ENCODE measurements at places on chromosomes 6 and 20. TPM values are rescaled to one million over a fixed set of nuclear protein-coding genes. Genes with fewer than 3 reads are reported as not detected.
A peak's percentile ranks its signal among the peaks of the same experiment; 100 is the strongest.

ACSS1 gene
- 33.6 TPM for total RNA-seq

GRCh38 chr20:44324343-44324742, 12.5 kb upstream of the R3HDML start:
- no peaks in the 10 kb centered on the region for H3K36me3 ChIP-seq
- DNase-seq: no peak
- H3K4me3 ChIP-seq: no peak overlapping the region
- no peaks in the 10 kb centered on the region for H3K4me1 ChIP-seq

CLIC5 gene
- 65.4 TPM for total RNA-seq

BPIFB1 gene
- 445 TPM for total RNA-seq

GRCh38 chr6:79627422-79627821, 3.7 kb upstream of the SH3BGRL2 start:
- H3K27me3 ChIP-seq: no peaks in the 10 kb centered on the region
- H3K27ac ChIP-seq: no peak overlapping the region
- DNase-seq: no peak
- H3K36me3 ChIP-seq: no peaks in the 10 kb centered on the region

RIPPLY2 gene
- total RNA-seq: not detected

NELFE gene
- total RNA-seq: 69.0 TPM

NKAIN2 gene
- total RNA-seq: not detected

DNA sequence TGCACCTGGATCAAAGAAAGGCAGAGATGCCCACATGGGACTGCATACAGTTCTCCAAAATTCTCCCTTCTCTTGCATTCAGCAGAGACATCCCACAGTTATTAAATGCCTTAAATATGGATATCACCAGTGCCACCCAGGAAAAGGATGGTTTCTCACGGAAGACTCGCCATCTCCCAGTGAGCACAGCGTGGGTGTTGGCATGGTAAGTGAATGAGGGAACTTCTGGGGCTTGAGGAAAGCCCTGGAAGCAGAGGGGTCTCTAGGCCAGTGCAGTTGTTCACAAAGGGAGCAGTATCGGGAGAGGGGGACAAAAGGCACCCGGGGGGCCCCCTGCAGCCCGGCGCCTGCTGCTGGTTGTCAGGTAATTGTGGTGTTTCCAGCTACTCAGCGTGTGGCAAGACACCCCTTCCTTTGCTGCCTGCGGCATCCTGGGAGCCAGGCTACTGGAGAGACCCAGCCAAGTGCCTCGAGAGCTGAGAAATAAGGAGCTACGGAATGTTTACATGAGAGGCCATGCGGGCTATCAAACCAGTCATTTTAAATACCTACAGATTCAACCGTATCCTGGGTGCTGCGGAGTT, 125.4 kb downstream of the PXDC1 start:
- no peak overlapping the region for H3K4me3 ChIP-seq
- DNase-seq: no peak
- no peaks in the 10 kb centered on the region for H3K4me1 ChIP-seq
- no peaks in the 10 kb centered on the region for H3K36me3 ChIP-seq
- no peaks in the 10 kb centered on the region for H3K27me3 ChIP-seq

BPIFA1 gene
- 59.6 TPM for total RNA-seq

RAB44 gene
- 1.2 TPM for total RNA-seq

PAK5 gene
- total RNA-seq: 0.28 TPM

DNA sequence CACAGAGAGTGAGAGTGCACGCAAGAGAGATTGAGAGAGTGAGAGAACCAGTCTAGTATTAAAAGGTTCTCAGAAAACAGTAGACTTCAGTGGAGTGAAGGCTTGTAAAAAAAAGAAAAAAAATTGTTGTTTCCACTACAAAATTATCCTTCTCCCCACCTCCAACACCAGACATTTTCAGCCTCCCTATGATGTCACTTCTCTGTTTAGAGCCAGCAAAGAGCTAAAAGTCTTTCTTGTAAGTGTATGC, 77.8 kb downstream of the BACH2 start:
- H3K36me3 ChIP-seq: no peaks in the 10 kb centered on the region
- no peak overlapping the region for H3K4me3 ChIP-seq
- peaks cover 17% of the 10 kb centered on the region for H3K4me1 ChIP-seq
- H3K27ac ChIP-seq: peak overlapping the region; percentile 86
- DNase-seq: no peak
- no peaks in the 10 kb centered on the region for H3K27me3 ChIP-seq

- DNase-seq: no peak
- no peaks in the 10 kb centered on the region for H3K4me1 ChIP-seq
- H3K27ac ChIP-seq: no peak overlapping the region
Measured at GRCh38 chr6:1437553-1438406, 48.4 kb downstream of the FOXF2 start.

- H3K27me3 ChIP-seq: no peaks in the 10 kb centered on the region
- no peaks in the 10 kb centered on the region for H3K4me1 ChIP-seq
- DNase-seq: no peak
- no peak overlapping the region for H3K27ac ChIP-seq
- H3K4me3 ChIP-seq: no peak overlapping the region
Measured at GRCh38 chr6:1423578-1423977, 34.2 kb downstream of the FOXF2 start.

TNF gene
- 6.6 TPM for total RNA-seq

DNA sequence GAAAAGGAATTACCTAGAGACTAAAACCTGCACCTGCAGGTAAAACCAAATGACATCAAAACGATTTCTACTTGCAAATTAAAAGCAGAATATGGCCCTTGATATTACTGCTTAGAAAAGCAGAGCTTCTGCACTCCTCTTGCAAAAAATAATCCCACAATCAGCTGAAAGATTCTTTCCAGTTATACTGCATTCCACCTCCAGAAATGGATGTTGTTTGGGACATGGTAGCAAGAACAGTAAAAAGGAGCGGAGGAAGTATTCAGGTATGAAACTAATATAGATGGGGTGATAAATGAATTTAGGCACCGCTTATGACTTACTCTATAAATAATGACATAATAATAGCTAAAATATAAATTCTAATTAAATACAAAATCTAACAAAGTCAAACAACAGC, 14.9 kb downstream of the ATXN1 start:
- H3K27me3 ChIP-seq: no peaks in the 10 kb centered on the region
- H3K4me1 ChIP-seq: peaks cover 9% of the 10 kb centered on the region
- no peak overlapping the region for H3K4me3 ChIP-seq
- no peak overlapping the region for H3K27ac ChIP-seq
- no peaks in the 10 kb centered on the region for H3K36me3 ChIP-seq

DNA sequence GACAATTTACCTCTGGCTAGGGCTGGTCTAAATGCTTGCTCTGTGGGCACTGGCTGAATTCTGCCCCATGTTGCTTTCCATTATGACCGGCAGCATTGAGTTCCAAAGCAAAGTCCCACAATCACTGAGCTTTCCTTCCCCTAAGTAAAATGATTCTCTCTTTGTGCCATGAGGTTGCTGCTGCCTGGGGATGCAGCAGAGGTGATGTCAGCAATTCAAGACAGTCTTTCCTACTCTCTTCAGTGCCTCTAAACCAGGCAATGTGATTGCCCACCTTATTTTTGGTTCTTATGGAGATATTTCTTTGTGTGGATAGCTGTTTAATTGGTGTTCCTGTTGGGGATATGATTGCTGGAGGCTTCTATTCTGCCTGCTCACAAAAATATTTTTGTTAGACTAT, 1043.9 kb upstream of the EPHA7 start:
- no peaks in the 10 kb centered on the region for H3K36me3 ChIP-seq
- H3K4me3 ChIP-seq: no peak overlapping the region
- no peaks in the 10 kb centered on the region for H3K4me1 ChIP-seq
- H3K27ac ChIP-seq: no peak overlapping the region
- DNase-seq: no peak

- peaks cover 13% of the 10 kb centered on the region for H3K4me1 ChIP-seq
- peak overlapping the region; percentile 3 for H3K27ac ChIP-seq
- no peaks in the 10 kb centered on the region for H3K27me3 ChIP-seq
- no peak overlapping the region for H3K4me3 ChIP-seq
Measured at GRCh38 chr20:45835825-45836224, 2.2 kb downstream of the SNX21 start.

DNA sequence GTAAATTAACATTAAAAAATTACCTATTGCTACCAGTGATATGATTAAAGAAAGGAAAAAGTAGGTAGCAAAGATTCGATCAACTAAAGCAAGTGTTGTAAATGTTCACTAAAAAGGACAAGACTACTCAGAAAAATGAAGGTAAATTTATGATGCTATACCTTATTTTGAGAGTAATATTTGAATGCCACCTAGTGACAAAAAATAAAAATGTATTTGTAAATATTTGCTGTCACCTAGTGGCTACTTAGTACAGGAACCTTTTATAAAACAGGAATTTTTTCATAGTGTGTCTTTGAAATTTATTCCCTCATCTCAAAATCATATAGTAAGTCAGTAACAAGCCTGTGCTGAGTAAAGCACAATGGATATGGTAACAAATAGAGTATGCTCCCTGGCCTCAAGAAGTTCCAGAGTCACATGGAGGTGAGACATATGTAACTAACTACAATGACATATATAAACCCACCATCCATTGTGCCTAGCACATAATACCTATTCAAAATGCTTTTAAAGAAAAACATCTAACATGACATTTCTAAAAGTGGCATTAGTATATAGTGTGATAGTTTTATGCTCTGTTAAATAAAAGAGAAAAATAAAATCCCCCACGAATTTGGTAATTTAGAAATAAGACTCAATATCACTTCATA, 193.1 kb upstream of the SIM1 start:
- no peak overlapping the region for H3K4me3 ChIP-seq
- no peaks in the 10 kb centered on the region for H3K4me1 ChIP-seq
- no peak overlapping the region for H3K27ac ChIP-seq

HLA-DOA gene
- total RNA-seq: 20.7 TPM

TBP gene
- 12.5 TPM for total RNA-seq

GRCh38 chr6:95576218-95576997, 927 bp upstream of the MANEA start:
- H3K36me3 ChIP-seq: no peaks in the 10 kb centered on the region
- H3K4me1 ChIP-seq: peaks cover 2% of the 10 kb centered on the region
- no peak overlapping the region for H3K4me3 ChIP-seq
- H3K27ac ChIP-seq: no peak overlapping the region

ADGRF5 gene
- total RNA-seq: 206 TPM

DNA sequence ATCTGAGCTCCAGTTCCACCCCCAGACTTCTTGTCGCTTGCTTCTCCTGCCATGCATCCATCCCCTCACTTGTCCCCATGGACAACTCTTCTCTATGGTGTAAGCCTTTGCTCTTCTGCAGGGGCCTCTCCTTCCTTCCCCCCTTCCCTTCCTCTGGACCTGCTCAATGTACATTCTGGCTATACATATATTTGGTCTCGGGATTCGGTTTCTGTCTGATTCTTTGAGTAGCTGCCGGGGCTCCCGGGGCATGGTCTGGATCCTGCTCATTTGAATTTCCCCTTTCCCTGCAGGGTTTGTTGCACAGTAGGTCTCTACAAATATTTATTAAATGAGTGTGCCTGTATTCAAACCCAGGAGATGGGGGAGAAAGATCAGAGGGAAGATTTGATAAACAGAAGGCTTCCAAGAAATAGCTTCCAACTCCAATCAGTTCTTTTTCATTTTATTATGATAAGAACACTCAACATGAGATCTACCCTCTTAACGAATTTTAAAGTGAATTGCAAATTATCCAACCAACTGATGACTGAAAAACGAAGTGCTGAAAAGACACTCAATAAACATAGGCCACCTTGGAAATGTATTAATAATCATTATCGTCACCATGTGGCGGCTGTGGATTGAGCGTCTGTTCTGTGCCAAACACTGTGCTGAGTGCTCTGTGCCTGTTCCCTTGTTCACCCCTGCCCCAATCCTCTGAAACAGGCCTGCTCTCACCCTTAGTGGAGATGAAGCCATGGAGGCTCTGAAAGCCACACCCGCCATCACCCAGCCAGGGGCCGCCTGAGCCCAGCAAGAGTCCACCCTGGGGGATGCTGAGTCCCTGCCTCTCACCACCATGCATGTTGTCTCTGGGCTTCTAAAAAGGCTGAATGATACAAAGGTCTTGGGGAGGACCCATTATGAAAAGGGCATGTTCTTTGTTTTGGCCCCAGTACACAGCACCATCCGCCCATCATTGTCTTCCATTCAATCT, 34.3 kb upstream of the APCDD1L start:
- no peaks in the 10 kb centered on the region for H3K36me3 ChIP-seq
- H3K4me1 ChIP-seq: no peaks in the 10 kb centered on the region
- peak; percentile 55 for DNase-seq

- DNase-seq: peak; percentile 100
- no peaks in the 10 kb centered on the region for H3K36me3 ChIP-seq
- H3K27ac ChIP-seq: peak within 1 kb of the TSS; percentile 98
Measured at GRCh38 chr20:41028359-41029149, at the start of gene TOP1. TOP1 (plus strand) TSS chr20:41028822; CDS start chr20:41029068, 246 bp downstream.

DNA sequence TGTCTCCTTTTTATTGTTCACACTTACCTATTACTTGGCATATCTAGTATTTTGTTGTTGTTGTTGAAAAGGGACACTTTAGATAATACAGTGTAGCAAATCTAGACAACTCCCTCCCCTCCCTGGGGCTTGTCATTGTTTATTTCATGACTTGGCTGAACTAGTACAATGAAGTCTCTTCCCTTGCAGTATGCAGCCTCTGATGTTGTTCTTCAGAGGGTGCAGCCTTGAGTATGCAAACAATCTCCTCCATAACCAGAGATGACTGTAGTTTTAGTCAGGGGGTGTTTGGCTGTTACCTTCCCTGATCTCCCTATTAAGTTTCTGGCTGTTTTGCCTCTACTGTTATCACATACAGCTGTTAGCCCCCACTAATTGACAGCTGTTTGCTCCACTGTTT, 315.4 kb upstream of the RUNX2 start:
- no peak overlapping the region for H3K27ac ChIP-seq
- DNase-seq: no peak
- no peaks in the 10 kb centered on the region for H3K4me1 ChIP-seq
- no peak overlapping the region for H3K4me3 ChIP-seq
- H3K27me3 ChIP-seq: no peaks in the 10 kb centered on the region

- H3K4me1 ChIP-seq: no peaks in the 10 kb centered on the region
- H3K36me3 ChIP-seq: no peaks in the 10 kb centered on the region
- no peak for DNase-seq
- no peaks in the 10 kb centered on the region for H3K27me3 ChIP-seq
- H3K27ac ChIP-seq: no peak overlapping the region
Measured at GRCh38 chr6:159865226-159865920, 25.4 kb upstream of the MAS1 start.

All from lung (tissue), 17 donors.